ENCODE measurements at places on chromosomes 2 and 18. TPM values are rescaled to one million over a fixed set of nuclear protein-coding genes. Genes with fewer than 3 reads are reported as not detected.

The DOK6 gene
- 0.06 TPM for total RNA-seq

The CDCA7 gene
- total RNA-seq = 24.8 TPM

The KCNE4 gene
- total RNA-seq = 2.0 TPM

The CRYGC gene
- total RNA-seq = not detected

The EVX2 gene
- total RNA-seq = not detected

The CNDP1 gene
- not detected for total RNA-seq

The ANKRD30BL gene
- not detected for total RNA-seq

The GAD1 gene
- total RNA-seq = 8.6 TPM

The FSHR gene
- total RNA-seq = not detected

- no peak for DNase-seq
These were observed 90.2 kb upstream of the SPATS2L start for GRCh38 chr2:200216310-200216709.

DNA sequence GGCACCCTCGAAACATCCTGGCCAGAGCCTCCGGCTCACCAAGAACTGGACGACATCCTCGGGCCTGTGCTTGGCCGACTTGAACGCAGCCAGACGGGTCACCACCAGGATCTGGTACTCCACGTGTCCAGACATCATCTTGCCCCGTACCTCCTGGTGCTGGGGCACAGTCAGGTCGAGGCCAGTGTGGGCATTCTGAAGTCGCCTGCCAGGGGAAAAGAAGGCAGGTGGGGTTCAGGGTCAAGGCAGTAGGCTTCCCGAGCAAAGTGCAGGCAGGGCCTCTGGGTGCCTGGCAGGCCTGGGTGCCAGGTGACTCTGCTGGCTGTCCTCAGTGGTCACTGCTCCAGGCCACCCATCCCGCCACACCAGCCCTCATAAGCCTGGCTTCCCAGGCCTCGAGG, 5.6 kb downstream of the HS1BP3 start:
- DNase-seq = no peak

GRCh38 chr2:183543222-183543621, 419.0 kb downstream of the NUP35 start:
- DNase-seq = no peak

DNA sequence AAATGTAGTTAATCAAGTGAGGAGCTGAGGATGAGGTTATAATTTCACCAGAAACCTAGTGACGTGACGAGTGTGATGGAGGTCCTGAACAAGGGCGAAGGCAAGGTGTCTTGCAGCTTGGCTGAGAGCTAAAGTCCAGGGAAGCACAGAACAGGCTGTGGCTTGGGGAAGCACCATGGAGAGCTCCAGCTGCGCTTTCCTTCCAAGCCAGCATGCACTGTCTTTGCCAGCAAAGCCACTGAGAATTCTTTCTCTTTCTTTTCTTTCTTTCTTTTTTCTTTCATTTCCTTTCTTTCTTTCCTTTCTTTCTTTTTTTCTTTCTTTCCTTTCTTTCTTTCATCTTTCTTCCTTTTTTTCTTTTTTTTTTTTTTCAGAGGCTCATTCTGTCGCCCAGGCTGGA, 239.3 kb downstream of the FBXO15 start:
- DNase-seq = no peak

DNA sequence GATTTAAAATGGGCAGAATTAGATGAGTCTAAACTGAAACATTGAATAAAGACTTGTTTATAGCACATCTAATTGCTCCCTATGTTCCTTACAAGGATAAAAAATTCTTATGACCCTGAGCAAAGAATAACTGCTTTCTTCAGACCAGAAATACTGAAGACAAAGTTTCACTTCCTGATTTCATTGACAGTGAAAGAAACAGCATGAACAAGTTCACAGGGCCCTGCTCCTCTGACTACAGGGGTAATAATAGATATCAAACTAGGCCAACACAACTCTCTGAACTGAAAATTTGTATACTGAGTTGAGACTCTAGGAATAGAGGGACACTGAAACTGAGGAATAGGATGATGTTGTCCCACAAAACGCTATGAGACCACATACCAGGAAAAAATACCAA, 1383.3 kb upstream of the CDH2 start:
- no peak for DNase-seq

GRCh38 chr18:29171892-29172755, 995.2 kb upstream of the CDH2 start:
- no peak for DNase-seq

GRCh38 chr2:21947046-21947445, 823.3 kb downstream of the TDRD15 start:
- DNase-seq = no peak

- DNase-seq = no peak
These were observed 30.1 kb upstream of the EML4 start for GRCh38 chr2:42139101-42139500.

GRCh38 chr2:150046211-150046610, 441.3 kb downstream of the RND3 start:
- DNase-seq = peak; percentile 4

- no peak for DNase-seq
These were observed 99.8 kb upstream of the RAB6C start for GRCh38 chr2:129879614-129880180.

DNA sequence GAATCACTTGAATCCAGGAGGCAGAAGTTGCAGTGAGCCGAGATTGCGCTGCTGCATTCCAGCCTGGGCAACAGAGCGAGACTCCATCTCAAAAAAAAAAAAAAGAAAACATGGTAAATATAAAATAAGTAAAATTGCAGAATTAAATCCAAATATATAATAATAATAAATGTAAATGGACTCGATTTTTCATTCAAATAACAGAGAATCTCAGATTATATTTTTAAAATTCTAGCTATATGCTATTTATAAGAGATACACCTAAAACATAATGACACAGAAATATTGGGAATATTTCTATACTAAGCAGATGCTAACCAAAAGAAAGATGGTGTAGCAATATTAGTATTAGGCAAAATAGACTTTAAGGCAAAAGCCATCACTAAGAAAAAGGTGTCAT, 15.1 kb upstream of the NEURL3 start:
- DNase-seq = no peak

- DNase-seq = no peak
These were observed 7.6 kb upstream of the TRIB2 start for GRCh38 chr2:12709207-12709522.

- DNase-seq = no peak
These were observed 121.0 kb downstream of the SUCLG1 start for GRCh38 chr2:84338069-84338468.

DNA sequence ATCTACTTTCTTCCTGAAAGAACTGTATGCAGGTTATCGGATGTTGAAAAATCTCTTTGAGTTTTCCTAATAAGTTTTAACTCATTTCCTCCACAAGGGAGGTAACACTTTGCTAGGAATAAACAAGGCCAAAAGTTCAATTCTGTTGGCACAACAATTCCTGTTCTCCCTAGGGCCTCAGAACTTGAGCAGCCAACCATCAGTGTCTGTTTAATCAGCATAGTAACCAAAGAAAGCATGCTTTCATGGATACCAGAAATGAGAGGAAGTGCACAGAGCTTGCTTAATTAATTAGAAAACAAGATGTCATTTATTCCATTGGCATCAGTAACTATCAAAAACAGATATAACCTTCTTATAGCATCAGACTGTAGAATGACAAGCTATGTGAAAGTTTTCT, 503.2 kb upstream of the CNTNAP5 start:
- DNase-seq = no peak

Data from Daoy (cell line).